ENCODE measurements at places on chromosomes 16 and 17. TPM values are rescaled to one million over a fixed set of nuclear protein-coding genes. Genes with fewer than 3 reads are reported as not detected.

The CFAP97D1 gene
- not detected for total RNA-seq

The ZNRF1 gene
- total RNA-seq = 10.8 TPM

The TSPOAP1 gene
- total RNA-seq = 15.0 TPM

The OR1F1 gene
- total RNA-seq = not detected

The CDC6 gene
- total RNA-seq = 110 TPM

DNA sequence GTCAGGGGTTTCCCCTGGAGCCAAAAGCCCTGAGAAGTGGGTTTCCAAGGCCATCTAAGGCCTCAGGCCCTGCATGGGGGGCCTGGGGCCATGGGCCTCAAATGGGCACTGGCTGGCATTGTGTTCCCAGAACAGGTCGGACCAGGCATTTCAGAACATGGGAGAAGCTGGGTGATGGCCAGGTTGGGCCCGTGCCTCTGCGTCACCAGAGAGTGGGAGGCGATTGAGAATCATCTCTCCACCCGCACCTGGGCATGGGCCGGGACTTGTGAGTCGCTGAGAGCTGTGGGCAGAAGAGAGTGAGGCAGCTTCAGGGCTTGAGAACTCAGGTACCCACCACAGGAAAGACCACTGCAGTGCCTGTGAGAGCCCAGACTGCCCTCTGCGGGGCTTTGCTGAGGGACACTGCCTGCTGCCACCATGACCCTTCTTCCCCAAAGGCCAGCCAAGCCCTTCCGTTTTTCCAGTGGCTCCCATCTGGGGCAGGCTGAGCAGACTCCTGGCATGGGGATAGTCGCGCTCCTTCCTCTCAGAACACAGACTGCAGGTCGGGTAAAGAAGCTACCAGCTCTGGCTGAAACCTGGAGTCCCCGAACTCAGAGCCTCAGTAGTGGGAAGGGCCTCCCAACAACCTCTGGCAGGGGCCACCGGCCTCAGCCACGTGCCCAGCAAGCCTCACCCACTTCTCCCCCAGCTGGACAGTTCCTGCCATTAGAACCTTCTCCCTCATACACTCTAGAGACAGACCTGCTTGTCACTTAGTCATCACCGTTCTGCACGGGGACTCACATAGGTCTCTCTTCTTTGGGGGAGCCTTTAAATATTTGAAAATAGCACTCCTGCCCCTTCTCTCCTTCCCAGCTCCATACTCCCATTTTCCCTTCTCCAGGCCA lies 1.6 kb downstream of the RAB11FIP4 start:
- DNase-seq = no peak
- no peaks in the 10 kb centered on the region for H3K4me1 ChIP-seq
- H3K27ac ChIP-seq = no peak overlapping the region
- H3K4me3 ChIP-seq = no peak overlapping the region

DNA sequence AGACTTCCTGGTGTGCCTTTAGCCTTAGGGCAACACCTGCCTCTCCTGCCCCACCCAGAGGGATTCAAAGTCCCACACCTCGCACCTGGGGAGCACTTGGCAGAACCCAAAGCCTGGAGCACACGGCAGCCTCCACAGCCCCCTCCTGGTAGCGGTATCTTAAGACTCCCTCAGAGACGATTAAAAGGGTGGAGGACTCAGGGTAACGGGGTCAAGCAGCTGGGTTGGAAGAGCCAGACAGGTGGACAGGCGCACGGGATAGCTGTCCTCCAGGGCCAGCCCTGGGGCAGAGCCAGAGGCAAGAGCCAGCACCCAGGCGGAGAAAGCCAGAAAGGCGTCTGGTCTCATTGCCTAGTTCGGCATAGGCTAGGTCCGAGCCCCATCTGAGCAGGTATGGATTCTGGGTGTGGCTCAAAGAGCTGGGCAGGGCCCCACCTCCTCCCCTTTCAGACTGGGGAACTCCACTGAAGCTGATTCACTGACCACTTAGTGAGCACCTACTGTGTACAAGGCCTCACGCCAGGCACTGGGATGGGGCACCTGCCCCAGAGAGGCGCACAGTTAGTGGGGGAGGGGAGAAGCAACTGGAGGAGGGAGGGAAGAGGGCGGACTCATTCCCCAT lies 55.0 kb upstream of the MEAK7 start:
- no peaks in the 10 kb centered on the region for H3K27me3 ChIP-seq
- no peak overlapping the region for H3K4me3 ChIP-seq
- H3K4me1 ChIP-seq = peaks cover 17% of the 10 kb centered on the region
- peaks cover under 1% of the 10 kb centered on the region for H3K36me3 ChIP-seq

- H3K4me1 ChIP-seq = no peaks in the 10 kb centered on the region
- H3K27ac ChIP-seq = no peak overlapping the region
- DNase-seq = no peak
- no peaks in the 10 kb centered on the region for H3K36me3 ChIP-seq
- no peaks in the 10 kb centered on the region for H3K27me3 ChIP-seq
- no peak overlapping the region for H3K4me3 ChIP-seq
These were observed 24.1 kb downstream of the C16orf96 start for GRCh38 chr16:4580250-4580649.

The CSH2 gene
- not detected for total RNA-seq

The CHST6 gene
- total RNA-seq = 0.04 TPM

The KIF2B gene
- not detected for total RNA-seq

The SOCS1 gene
- total RNA-seq = 144 TPM

- no peak overlapping the region for H3K4me3 ChIP-seq
- DNase-seq = no peak
- peaks cover 4% of the 10 kb centered on the region for H3K36me3 ChIP-seq
- no peaks in the 10 kb centered on the region for H3K27me3 ChIP-seq
- H3K4me1 ChIP-seq = peaks cover 97% of the 10 kb centered on the region
These were observed 100.4 kb downstream of the ZNF778 start for GRCh38 chr16:89317729-89318429.

The IRX5 gene
- total RNA-seq = not detected

The PRR15L gene
- not detected for total RNA-seq

DNA sequence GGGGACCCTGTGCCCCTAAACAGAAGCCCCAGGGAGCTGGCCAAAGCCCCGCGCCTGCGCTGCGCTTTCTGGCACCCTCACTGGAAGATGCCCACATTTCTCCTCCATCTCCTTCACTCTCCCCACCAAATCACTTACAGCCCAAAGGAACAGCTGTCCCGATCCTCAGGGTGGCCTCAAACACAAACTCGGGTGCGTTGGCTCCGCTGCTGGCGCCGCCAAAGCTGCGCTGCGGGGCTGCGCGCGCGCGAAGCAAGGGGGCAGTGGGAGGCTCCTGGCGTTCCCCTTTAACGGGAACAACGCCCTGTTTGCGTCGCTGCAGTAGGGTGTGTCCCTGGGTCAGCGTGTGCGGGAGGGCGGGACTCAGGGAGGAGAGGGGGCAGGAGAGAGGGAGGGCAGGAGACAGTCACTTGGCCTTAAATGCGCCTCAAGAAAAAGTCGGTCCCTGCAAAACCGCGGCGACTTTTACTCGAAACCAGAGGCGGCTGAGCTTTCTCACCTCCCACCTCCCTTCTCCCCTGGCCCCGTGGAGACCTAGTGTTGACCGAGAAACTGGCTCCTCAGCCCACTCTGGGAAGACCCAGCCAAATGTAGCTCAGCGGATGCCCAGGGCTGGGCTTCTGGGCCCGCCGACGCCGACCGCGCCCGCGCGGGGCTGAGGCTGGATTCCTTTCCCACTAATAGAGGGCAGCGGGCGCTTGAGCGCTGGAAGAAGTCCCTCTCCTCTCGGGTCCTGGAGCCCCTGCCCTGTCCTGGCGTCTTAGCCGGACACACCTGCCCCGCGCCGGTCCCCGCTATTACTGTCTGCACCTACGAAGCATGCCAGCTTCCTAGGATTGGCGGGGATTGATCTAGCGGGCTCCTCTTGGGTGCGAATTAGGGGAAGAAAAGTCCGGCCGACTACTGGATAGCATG lies 2.6 kb downstream of the PMP22 start:
- H3K27ac ChIP-seq = no peak overlapping the region
- DNase-seq = no peak
- no peak overlapping the region for H3K4me3 ChIP-seq
- peaks cover 29% of the 10 kb centered on the region for H3K27me3 ChIP-seq
- no peaks in the 10 kb centered on the region for H3K36me3 ChIP-seq

DNA sequence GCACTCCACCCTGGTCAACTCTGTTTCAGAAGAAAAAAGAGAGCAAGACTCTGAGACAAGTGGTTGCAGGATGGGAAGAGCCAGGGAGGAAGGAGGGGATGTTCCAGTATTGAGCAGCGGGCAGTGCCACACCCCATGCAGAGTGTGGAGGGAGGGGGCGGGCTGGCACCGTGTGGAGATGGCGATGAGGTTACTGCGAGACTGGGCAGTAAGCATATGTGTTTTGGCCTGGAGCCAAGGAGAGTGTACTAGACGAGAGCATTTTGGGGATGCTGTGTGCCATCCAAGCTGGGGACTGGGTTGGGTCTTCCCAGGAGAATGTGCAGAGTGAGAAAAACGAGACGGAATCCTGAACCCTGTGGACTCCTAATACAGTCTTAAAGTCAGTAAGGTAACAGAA lies 3.4 kb downstream of the TBC1D24 start:
- H3K4me3 ChIP-seq = no peak overlapping the region
- no peak for DNase-seq
- H3K27ac ChIP-seq = no peak overlapping the region

The OTOA gene
- total RNA-seq = 0.09 TPM

The CACNA1H gene
- 0.31 TPM for total RNA-seq

DNA sequence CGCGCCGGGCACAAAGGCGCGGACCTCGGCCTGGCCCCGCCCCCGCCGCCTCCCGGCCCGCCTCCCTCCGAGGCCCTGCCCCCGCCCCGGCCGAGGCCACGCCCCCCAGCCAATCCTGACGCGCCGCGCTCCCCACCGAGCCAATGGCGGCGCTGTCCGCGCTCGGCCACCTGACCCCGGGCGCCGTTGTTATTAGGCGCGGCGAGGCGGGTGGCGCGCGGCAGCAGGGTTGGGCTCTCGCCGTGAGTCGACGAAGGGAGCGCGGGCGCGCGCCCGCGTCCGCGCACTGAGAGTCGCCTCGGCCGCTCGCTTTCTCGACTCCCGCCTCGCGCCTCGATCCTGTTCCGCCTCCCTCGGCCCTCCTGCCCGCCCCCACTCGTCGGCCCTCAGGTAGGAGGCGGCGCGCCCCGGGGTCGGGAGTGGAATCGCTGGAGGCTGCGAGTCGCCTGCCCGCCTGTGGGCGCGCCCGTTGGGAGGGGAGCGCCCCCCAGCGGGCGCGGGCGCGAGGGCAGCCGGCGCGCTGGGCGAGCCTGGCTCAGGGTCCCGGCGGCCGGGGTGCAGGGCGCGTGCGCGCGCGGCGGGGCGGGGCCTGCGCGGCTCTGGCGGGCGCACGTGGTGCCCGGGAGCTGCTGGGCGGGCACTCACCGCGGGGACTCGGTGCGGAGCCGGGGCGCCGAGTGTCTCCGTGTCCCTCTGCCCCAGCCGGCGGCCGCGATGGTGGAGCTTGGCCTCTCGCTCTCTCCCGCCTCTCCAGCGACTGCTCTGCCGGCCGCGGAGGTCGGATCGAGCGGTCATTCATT lies 405 bp upstream of the CBLN1 start:
- no peak for DNase-seq
- no peaks in the 10 kb centered on the region for H3K36me3 ChIP-seq
- no peak overlapping the region for H3K4me3 ChIP-seq
- no peaks in the 10 kb centered on the region for H3K4me1 ChIP-seq
- no peak overlapping the region for H3K27ac ChIP-seq

GRCh38 chr16:77169650-77170236 lies 21.2 kb upstream of the MON1B start:
- peaks cover 10% of the 10 kb centered on the region for H3K27me3 ChIP-seq
- H3K27ac ChIP-seq = no peak overlapping the region
- DNase-seq = no peak
- H3K4me3 ChIP-seq = no peak overlapping the region
- no peaks in the 10 kb centered on the region for H3K4me1 ChIP-seq
- no peaks in the 10 kb centered on the region for H3K36me3 ChIP-seq

The NARF gene
- total RNA-seq = 63.0 TPM

GRCh38 chr17:72145962-72146361 lies 25.1 kb downstream of the SOX9 start:
- no peaks in the 10 kb centered on the region for H3K36me3 ChIP-seq
- DNase-seq = no peak
- H3K4me3 ChIP-seq = no peak overlapping the region

Measured in CD8-positive, alpha-beta memory T cell (primary cell).